ENCODE measurements at places on chromosomes 12 and 14.

GRCh38 chr14:39181026-39181692 lies 6.1 kb downstream of the PNN start:
- no peak for DNase-seq

DNA sequence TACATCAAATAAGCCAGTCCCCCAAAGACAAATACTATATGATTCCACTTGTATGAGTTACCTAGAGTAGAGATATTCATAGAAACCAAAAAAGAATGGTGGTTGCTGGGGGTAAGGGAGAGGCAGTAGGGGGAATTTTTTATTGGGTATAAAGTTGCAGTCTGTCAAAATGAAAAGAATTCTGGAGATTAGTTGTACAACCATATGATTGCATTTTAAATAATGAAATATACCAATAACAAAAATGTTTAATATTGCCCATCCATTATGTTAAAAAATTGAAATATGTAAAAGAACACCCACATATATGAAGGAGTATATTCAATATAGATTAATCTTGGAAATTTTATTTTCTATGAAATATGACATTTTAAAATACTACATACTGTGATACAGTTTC lies 1383.5 kb downstream of the FSCB start:
- no peak for DNase-seq

- no peak for DNase-seq
Measured at GRCh38 chr12:124336742-124337520, 42.0 kb downstream of the RFLNA start.

DNA sequence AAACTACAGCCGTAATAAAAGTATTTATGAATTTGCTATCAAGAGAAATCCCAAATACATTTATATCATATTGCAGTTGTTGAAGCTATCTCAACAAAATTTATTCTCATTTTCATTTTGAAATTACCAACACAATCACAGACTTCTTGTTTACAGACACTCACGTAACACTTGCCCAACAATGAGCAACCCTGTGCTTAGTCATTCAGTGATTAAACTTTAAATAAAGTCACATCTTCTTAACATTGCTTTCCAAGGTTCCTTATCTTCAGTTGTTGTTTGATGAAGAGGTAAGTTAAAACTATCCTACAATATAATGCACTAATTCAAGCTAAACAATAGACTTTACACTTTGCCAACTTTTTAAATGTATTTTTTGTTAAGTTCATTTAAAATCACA lies 601.8 kb downstream of the SLC16A7 start:
- peak; percentile 46 for DNase-seq

- DNase-seq = no peak
Measured at GRCh38 chr14:54695196-54695595, 128.3 kb downstream of the SAMD4A start.

DNA sequence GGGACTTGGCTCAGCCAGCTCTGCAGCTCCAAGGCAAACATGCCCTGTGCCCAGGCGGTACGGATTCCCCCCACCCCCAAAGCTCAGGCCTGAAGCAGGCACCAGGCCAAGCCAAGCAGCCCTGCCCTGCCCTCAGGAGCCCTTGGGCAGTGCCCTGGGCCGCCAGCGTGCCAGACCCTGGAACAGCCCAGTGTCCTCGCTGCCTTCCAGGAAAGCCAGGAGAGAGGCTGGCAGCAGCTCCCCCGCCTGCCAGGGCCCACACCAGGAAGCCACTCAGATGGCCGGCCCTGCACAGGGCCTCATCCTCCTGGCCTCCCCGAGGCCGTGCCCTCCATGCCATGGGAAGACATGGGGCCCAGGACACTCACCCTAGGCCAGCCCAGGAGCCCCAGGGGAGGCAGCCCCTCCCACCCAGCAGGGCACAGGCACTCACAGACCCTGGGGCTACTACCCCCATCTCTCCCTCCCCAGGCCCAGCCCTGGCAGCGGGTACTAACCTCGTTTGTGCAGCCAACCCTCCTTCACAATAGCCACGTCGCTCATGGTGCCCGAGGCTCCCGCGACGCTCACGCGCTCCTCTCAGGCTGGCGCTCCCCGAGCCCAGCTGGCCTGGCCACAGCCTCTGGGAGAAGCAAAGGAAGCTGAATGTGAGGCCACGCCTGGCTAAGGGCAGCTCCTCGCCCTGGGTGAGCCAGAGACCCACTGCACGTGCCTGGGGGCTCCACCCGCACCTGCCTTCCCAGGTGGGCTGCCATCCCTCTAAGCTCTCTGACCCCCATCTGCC lies 3.3 kb downstream of the AKT1 start:
- no peak for DNase-seq

DNA sequence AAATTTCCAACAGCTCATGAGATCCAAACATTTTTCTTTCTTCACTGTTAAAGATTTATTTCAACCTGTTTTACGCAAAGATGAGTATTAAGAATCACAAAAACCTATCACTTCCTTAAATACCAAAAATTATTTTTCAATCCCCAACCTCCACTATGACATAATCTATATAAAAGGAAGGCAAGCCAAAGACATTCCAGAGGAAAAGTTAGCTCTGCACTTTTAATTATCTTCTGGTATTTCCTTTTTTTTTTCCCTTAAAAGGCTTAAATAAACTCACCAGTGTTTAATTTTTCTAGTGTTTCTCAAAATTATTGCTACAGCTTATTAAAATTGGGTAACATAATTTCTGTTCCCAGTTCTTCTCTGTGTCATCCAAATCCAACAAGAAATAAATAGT lies 75.9 kb downstream of the BMP4 start:
- DNase-seq = no peak

GRCh38 chr14:21024585-21025370 lies at the start of gene NDRG2:
Gene NDRG2 (minus strand): TSS chr14:21025061. CDS start chr14:21023315, 1,746 bp downstream.
- DNase-seq = no peak

- DNase-seq = peak; percentile 59
Measured at GRCh38 chr12:127170226-127171180, 1096.5 kb upstream of the TMEM132C start.

DNA sequence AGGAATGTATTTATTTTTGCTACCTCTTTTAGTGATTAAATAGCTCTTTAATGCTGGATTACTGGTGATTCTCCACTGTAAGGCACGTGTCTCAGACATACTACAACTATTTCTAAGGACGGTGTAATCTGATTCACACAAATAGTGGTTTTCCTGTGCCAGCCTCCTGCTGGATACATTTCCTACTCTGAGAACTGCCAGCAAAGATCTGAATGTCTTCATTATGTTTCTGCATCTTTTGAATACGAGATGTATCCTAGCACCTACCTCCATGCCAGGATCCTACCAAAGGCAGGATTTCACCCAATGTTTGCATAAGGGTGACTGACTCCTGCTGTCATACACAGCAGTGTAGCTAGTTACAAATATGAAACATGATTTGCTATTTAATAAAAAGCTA lies 120.6 kb downstream of the PRICKLE1 start:
- DNase-seq = no peak

DNA sequence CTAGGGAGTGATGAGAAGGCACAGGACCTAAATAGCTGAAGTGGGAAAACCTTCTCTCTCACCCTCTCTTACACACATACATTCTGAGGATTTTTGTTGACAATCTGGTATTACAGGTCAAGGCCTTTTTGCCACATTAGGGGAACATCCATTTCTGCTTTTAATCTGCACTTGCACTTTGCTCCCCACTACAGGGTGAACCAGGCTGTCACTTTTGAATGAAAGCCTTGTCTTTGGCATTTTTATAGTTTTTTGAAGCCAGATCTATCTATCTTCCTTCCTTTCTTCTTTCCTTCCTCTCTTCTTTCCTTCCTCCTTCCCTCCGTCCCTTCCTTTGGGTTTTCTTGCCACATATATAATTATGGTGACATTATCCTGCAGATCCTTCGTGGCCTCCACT lies 165.9 kb upstream of the OTX2 start:
- DNase-seq = no peak

GRCh38 chr12:19074700-19075099 lies 54.8 kb upstream of the PLEKHA5 start:
- peak; percentile 49 for DNase-seq

DNA sequence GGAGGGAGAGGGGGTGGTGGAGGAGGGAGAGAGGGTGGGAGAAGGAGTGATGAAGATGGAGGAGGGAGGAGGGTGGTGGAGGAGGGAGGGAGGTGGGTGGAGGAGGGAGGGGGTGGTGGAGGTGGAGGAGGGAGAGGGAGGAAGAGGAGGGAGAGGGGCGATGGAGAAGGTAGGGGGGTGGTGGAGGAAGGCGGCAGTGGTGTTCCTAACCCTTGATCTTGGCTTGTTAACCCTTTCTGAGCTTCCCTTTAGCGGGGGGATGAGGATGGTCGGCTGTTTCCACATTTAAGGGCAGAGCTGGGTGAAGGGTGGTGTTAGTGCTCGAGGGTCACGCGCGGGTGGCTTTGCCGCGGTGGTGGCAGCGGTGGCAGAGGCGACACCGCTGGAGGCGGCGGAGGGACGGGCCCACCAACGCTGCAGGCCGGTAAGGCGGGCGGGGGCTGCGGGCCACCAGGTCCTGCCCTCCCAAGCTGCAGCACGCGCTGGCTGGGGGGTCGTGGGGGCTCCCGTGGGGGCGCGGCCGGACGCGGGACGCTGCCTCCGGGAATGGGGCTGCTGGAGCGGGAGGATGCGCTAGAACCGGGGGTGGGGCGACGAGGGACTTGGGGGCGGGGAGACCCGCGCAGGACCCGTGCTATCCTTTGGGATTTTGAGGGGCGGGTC lies 156.3 kb downstream of the PTPN11 start:
- no peak for DNase-seq

- no peak for DNase-seq
Measured at GRCh38 chr14:60273956-60274355, 24.9 kb downstream of the PPM1A start.

Measured in EH (cell line).